ENCODE measurements at places on chromosomes 5 and 9.

DNA sequence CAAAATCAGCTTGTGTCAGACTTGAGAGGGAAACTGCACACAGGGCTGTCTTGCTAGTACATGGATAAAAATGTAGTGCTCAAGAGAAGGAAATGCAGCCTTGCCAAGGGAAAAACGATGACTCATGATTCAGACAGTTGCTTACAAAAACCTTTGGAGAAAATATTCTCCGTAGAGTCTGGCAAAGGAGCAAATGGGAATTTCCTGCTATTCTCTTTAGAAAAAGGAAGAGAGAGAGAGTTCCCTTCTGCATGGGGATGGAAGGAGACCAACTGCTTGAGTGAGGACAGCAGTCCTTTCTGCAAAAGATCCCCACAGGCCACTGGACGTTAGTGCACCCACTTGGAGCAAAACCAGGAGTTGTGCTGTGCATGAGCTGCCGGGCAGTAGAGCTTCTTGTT lies 7.6 kb downstream of the IFNB1 start:
- no peak for DNase-seq

- DNase-seq = no peak
Observed at GRCh38 chr5:40430101-40430710, 249.5 kb upstream of the PTGER4 start.

DNA sequence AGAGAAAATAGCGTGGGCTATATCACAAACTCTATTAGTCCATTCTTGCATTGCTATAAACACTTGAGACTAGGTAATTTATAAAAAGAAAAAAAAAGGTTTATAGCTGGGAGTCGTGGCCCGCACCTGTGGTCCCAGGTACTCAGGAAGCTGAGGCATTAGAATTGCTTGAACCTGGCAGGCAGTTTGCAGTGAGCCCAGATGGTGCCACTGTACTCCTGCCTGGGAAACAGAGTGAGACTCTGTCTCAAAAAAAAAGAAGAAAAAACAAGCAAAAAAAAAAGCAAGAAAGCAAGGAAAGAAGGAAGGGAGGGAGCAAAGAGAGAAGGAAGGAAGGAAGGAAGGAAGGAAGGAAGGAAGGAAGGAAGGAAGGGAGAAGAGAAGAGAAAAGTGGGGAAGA lies 904.2 kb upstream of the EDIL3 start:
- DNase-seq = no peak

DNA sequence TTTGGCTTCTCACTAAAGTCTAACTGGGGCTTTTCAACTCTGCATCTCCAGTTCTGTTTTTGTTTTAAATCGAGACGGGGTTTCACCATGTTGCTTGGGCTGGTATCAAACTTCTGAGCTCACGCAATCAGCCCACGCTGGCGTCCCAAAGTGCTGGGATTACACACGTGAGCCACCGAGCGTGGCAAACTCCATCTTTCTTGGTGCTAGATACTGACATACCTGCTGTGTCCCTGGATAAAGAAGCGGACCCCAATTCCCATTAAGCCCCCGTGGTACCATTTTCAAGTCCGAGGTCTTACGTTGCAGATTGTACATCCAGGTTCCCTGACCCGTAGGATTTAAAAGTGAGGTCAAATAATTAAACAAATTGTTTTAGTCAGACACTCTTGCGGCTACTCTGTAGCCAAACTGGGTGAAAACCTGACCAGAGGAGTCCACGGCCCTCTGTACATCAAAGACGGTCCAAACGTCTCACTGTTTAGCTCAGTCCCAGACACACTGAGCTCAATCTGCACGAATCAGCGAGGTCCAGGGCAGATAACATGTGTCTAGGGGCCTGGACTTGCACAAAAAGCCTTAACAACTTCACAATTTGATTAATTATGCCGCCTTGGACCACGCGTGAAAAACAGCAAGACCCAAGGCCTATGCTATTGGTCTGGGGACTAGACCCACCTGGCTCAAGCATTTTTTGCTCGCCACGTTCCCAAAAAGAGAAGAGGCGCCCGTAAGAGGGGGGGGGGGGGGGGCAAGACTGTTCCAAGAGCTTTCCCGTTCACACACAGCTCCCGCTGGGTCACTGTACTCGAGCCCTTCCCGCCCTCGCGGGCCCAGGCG lies 727 bp upstream of the DNAJA1 start:
- DNase-seq = peak; percentile 17

- DNase-seq = no peak
Observed at GRCh38 chr5:13814301-13814700, 130.2 kb downstream of the DNAH5 start.

- no peak for DNase-seq
Observed at GRCh38 chr9:131959056-131959455, 120.6 kb downstream of the MED27 start.

GRCh38 chr9:19378647-19379046 lies 1.4 kb downstream of the RPS6 start:
- DNase-seq = no peak

DNA sequence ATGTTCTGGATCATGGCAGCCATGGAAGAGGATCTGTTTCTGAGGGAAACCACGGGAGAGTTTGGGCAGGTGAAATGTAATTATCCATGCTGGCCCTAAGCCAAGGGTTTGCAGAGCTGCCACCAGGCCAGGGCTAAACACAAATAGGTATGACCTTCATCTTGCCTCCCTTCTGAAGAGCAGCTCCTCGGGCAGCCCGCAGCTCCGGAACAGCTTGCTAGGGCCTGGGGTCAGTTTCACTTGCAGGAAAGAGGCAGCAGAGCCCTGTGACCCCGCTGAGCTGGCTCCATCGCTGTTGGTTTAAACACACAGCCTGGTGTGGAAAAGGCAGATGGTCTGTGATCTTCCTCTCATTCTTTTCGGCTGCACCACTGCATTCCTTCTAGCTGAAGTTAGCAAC lies 141.4 kb downstream of the TMEM38B start:
- DNase-seq = peak; percentile 83

GRCh38 chr5:1299961-1300360 lies 5.1 kb upstream of the TERT start:
- no peak for DNase-seq

DNA sequence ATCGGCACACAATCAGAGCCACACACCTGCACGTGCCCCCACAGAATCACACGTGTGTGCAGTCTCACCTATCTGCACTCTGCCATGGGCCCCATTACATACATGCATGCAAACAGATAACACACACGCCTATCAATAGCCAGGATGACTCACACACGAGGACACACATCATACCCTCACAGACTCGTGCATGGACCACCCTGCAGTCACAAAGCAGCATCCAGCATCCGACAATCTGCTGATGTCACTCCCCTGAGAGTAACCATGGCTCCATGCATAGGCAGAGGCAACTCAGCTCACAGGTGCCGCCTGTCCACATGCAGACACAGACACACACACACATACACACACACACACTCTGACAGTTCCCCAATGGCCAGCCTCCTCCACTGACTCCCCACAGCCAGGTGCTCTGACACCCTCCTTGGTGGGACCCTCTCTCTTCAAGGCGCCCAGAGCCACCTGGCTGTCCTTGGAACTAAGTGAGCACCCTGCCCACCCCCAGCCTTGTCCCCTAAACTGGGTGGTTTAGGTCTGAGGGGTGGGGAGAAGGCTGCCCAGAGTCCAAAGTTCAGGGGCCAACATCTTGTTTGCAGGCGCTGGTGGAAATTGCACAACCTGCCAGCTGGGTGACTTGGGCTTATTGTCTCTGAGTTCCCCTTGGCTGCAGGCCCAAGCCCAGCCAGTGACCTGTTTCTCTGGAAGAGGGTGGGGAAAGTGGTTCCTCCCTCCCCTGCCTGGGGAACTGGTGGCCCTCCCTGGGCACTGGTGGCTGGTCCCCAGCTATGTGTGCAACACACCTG lies 34.6 kb upstream of the NEK6 start:
- peak; percentile 15 for DNase-seq

DNA sequence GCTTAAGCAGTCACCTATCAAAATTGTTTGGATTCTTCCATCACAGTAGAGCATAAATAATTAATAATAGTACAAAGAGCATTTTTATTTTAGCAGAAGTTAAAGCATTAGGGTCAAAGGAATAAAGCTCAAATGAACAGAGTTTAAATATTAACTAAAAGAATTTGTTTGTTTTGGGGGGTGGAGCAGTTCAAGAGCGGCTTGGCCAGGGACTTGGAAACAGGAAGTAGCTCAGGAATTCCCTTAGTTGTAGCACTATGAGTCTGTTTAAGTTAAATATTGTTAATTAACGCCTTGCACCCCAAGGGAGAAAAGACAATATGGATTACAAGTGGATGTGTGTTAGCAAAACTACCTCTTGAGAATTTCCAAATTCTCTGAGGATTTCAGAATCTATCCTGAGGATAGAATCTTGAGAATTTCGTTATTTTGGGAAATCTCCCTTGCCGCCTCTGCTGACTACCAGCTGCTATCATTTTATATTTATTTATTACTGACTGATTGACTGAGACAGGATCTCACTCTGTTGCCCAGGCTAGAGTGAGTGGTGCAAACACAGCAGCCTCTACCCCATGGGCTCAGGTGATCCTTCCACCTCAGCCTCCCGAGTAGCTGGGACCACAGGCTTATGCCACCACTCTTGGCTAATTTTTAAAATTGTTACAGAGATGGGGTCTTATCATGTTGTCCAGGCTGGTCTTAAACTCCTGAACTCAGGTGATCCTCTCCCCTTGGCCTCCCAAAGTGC lies 96.7 kb upstream of the CHD1 start:
- DNase-seq = no peak

GRCh38 chr5:159362220-159362619 lies 31.9 kb upstream of the IL12B start:
- DNase-seq = no peak

GRCh38 chr5:60597572-60598320 lies 102.2 kb downstream of the DEPDC1B start:
- no peak for DNase-seq

GRCh38 chr9:121133104-121133816 lies 58.5 kb downstream of the CNTRL start:
- DNase-seq = peak; percentile 32

- DNase-seq = no peak
Observed at GRCh38 chr5:98314292-98314691, 459.2 kb upstream of the RGMB start.

Measured in COR-L47 (cell line).